ENCODE measurements at places on chromosomes 2 and 18. TPM values are rescaled to one million over a fixed set of nuclear protein-coding genes. Genes with fewer than 3 reads are reported as not detected.

DNA sequence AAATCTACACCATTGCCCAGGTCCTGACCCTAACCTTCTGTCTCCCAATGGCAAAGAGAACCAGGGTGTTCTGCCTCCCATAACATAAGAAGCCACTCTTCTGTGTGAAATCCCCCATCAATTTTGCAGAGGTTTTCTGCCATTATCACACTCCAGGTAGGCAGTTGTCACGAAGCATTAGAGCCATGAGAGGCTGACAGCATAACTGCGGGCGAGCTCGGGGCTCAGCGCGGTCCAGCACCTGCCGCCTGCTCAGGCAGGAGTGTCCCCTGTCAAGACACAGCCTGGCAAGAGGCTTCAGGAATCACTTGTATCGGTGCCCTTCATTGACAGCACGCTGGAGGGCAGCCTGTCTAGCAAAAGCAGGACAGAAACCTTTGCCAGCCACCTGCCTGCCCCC lies 251.2 kb downstream of the SATB2 start:
- no peak for DNase-seq

DNA sequence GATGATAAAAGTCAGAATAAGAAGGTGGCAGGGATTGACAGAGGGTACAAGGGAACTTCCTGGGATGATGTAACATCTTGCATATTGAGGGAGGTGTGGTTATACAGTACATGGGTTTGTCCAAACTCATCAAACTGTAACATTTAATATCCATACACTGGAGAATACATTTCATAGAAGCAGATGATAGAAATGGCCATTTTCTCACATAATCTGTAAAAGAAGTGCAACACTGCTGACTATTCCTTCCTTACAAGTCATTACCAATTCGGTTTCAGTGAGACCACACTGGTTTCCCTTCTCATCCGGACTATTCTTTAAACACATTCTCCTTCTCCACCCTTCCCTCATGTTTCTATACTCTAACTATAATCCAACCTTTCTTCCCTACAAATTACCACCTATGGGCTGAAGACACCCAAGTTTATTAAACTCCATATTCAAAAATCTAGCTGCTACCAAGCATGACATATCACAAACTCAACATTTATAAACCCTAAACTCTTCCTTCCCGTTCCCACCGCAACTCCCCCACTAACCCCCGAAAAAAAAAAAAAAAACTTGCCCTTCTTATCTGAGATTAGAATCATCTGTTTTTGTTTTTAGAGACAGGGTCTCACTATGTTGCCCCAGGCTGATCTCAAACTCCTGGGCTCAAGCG lies 1.6 kb downstream of the COX7A2L start:
- DNase-seq, result no peak

The MSGN1 gene
- total RNA-seq, result not detected

DNA sequence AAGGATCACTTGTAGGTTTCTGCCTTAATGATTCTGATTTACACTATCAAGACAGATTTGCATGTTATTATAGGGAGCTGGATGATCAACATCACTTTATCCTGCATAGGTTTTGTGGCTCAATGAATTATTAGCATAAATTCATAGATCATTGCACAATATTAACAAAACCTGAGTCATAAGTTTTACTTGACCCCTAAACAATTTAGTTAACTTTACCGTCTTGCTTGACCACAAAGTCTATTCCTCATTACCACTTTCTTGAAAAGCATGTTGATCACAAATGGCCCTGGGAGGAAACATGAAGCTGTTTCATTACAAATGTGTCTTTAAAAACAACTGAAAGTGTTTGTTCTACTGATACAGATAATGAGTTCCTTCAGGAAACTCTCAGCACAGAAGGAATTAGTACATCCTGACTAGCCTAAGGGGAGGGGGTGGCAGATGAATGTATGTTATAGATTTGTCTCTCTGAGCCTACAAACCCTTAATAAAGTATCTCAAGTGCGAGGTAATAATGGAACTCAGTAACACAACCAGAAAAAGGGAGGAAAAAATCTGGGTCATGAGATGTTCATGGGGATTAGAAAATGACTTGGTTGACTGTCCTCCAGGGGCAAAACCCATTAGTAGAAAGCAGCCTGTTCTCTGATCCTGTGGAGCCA lies 303.4 kb downstream of the PIK3C3 start:
- DNase-seq, result peak; percentile 44

GRCh38 chr2:101770726-101771125 lies 73.2 kb downstream of the MAP4K4 start:
- peak; percentile 54 for DNase-seq

DNA sequence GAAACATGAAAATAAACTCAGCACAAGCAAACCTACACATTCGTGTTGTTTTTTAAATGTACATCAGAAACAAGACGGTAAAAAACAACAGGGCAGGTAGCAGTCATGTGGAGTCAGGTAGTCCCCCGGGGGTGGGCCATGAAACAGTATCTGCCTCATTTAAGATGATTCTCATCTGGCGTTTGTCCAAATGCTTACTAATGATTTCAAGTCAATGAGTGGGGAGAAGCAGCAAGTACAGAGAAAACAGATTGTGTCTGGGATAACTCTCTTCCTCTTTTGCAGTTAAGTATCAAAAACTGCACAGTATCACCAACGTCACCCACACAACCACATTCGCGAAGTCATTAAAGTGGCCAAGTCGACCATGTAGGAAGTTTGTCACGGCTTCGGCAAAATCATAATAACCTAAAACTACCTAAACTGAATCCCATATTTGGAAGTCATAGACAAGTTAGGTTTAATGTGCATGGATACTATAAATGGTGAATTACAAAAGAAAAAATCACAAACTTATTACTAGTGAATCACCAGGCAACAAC lies 1.3 kb downstream of the LAPTM4A start:
- DNase-seq, result peak; percentile 73

The DSG4 gene
- not detected for total RNA-seq

DNA sequence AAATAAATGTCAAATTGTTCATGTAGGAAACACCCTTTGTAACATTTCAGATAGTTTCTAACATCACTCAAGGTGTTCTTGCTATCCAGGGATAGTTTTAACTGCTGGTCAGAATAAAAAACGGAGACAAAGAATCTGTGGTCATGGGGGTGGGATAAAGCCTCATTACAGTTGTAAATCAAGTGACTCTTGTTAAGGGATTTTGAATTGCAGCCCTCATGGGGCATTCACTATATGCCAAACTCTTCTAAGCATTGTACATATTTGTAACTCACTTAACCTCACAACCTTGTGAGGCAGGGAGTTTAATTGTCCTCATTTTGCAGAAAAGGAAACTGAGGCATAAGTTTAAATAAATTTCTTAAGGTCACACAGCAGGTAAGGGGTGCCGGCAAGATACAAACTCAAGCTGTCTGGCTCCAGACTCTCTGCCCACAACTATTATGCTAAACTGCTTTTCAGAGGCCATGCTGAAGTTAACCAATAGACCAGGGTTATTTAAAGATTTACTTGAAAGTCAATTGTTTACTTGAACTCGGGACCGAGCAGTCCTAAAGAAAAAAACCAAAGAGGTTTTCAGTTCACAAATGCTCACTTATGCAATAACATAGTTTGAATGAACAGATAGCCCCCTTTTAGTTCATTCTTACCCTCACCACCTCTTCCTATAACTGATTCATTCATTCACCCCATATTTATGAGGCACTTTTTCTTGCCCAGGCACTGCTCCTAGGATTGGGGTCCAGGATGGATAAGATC lies 121.6 kb upstream of the FZD5 start:
- no peak for DNase-seq

Data from astrocyte (in vitro differentiated cells and primary cell).